ENCODE measurements at places on chromosomes 2 and 18.
A peak's percentile ranks its signal among the peaks of the same experiment; 100 is the strongest.

DNA sequence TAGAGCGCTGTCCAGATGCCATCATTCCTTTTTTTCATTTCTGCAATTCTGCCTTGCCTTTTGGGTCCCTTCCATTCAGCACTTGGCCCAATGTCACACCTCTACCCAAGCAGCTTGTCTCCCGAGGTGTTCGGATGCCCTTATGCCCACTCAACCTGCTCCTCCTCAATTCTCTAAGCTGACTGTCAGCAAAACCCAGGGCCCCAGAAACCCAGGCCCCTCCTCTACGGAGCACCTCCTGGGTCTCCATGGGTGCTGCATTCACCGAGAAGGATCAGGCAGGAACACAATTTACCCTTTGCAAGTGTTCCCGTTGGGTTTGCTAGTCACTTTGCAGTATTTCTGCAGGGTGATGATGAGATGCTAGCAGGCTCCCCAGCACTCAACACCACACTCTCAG, 86.7 kb upstream of the RAB6C start:
- DNase-seq, result no peak

- DNase-seq, result no peak
Observed at GRCh38 chr2:66122516-66122915, 312.4 kb upstream of the MEIS1 start.

DNA sequence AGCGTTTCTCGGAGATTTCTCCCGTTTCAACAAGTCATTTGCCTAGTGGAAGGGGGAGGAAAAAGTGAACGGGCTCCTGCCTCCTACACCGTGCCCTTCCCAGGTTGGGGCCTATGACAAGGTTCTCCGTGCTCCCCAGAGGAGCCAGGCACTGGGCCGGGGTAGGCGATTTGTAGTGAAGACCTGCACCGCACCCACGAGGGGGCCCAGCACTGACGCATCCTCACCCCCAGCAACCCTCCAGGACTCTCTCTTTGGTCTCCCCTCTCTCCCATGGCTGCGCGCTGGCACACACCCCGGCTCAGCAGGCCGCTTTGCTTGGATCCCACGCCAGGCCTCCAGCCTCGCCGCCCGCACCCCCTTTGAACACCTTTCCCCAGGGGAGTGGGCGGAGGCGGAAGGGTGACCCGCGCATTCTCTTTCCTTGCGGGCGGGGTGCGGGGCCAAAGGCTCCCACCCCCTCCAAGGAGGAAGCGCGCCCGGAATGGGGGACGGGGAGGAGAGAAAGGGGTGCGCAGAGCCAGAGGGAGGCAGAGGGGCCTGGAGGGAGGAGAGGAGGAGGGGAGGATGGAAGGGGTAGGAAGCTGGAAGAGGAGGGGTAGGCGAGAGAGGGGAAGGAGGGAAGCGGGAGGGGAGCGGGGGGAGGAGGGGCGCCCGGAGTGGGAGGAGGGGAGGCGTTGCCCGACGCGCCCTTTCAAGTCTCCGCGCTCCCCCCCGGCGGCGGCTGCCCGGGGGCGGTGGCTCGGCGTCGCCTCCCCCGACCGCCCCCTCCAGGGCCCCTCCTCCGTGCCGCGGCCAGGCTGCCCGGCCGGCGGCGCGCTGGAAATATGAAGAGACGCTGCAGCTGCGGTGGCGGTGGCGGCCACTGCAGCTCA, at the start of gene APCDD1:
Gene APCDD1 (plus strand): TSS at position 830 of the 875 bp plus-strand sequence. CDS start 347 bp downstream, outside the sequence.
- no peak for DNase-seq

GRCh38 chr2:30713698-30714097, 93.5 kb downstream of the CAPN13 start:
- DNase-seq, result no peak

DNA sequence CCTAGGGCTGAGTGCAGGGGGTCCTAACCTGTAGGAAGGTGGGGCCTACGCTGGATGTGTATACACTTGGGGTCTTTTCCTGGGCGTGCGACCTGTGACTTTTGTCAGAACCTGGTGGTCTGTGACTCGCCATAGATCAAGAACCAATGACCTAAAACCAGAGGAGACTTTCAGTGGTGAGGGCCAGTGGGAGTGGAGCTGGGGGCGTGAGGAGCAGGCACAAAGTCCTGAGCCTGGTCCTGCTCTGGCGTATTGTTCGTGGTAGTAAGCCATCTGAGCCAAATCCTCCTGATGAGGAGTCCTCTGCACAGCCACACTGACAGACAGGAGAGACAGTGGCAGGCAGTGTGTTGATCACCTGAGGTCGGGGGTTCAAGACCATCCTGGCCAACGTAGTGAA, 8.9 kb downstream of the INPP4A start:
- no peak for DNase-seq

- DNase-seq, result no peak
Observed at GRCh38 chr2:10132596-10132995, 10.1 kb downstream of the RRM2 start.

DNA sequence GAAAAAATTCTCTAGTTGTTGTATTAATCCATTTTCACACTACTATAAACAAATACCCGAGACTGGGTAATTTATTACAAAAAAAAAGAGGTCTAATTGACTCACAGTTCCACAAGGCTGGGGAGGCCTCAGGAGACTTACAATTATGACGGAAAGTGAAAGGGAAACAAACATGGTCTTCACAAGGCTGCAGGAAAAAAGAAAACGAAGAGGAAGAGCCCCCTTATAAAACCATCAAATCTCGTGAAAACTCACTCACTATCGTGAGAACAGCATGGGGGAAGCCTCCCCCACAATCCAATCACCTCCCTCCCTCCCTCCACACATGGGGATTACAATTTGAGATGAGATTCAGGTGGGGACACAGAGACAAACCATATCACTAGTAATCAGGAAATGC, 61.7 kb upstream of the SPTBN1 start:
- no peak for DNase-seq

DNA sequence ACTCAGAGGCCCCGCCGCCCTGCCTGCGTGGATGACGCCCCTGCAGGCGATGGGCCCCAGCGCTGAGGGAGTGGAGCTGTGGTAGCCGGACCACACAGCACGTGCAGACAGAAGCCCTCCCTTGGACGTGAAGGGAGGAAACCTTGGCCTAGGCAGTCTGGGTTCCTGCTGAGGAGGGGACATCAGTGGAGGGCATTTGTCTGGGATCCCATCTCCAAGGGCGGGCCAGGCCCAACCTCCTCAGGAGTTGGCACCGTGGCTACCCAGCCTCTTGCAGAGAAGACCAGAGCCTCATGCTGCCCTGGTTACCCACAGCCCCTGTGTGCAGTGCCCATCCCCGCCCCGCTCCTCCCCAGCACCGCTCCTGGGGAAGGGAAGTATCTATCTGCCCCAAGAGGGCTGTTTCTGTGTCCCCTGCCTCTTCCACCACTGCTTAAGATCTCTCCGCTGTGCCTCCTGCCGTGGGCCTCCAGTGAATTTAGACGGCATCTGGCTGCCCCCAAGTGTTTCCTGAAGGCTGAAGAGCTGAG, 241.8 kb downstream of the KLHL29 start:
- no peak for DNase-seq

DNA sequence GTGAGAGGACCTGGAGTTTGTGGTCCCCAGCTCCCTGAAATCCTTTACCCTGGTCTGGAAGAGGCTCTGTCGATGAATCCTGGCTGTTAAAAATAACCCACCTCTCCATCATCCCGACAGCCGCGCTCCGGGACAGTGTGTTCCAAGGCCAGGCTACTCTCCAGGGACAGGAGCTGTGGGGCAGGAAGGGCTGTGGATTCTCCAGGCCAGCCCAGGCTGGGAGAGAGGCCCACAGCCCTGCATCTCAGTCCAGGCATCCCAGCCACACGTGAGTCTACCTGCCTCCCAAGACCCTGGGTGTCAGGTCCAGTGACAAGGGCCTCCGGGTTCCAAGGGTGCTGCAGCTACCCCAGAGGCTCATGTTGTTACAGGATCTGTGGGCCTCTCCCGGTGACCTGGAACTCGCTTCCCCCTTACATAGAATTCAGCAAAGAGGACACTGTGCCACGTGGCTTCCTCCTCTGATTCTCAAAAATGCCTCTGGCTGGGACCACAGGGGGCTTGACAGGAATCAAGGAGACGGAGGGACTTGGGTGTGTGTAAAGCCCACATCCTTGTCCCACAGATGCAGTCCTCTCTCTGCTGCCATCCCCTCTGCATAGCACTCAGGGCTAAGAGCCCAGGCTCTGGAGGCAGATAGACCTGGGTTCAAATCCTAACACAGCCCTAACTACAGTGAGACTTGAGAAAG, 17.3 kb downstream of the ADRA2B start:
- DNase-seq, result no peak

- no peak for DNase-seq
Observed at GRCh38 chr2:71505086-71505769, 51.9 kb downstream of the DYSF start.

DNA sequence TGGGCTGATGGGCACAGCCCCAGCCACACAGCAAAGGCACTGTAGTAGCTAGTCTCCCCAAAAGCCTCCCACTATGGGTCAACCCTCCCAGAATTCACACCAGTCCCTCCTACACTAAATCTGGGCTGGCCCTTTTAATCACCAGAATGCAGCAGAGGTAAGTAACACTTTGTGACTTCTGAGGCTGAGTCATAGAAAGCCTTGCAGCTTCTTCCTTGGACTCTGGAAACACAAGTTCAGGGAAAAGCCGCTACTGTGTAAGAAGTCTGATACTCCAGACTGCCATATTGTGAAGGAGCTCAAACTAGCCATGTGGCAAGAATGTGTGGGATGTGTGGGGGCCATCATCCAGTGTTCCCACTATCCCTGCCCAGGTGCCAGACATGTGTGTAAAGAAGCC, 19.0 kb upstream of the SIX2 start:
- DNase-seq, result no peak

GRCh38 chr18:74869904-74870863, 272.5 kb downstream of the ZNF407 start:
- peak; percentile 31 for DNase-seq

Measured in astrocyte of the spinal cord (primary cell).